ENCODE measurements at places on chromosomes 2 and 18. TPM values are rescaled to one million over a fixed set of nuclear protein-coding genes. Genes with fewer than 3 reads are reported as not detected.

GRCh38 chr2:176317199-176317598 is 48.0 kb downstream of the MTX2 start:
- ATAC-seq: no peak

Gene RBMS1
- 45.0 TPM for total RNA-seq

GRCh38 chr18:3297025-3297984 is 35.4 kb downstream of the MYL12B start:
- peak; percentile 99 for ATAC-seq

- no peak for ATAC-seq
Measured at GRCh38 chr18:70151614-70152013, 53.9 kb downstream of the RTTN start.

DNA sequence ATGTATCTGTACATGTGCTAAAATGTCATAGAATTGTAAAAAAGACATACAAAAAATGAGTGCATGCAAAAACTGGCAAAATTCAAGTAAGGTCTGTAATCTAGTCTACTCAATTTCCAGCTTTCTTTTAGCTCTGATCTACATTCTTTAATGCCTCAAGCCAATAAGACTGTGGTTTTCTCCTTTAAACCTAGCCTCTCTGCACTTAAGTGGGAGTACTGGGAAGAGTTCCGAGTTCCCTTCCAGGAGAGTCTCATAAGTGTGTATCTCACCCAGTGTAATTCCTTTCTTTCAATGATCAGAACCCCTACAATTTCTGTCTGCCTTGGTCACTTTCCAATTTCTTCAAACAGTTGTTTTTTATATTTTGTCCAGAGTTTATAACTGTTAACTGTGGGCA is 150.1 kb downstream of the PTRHD1 start:
- no peak for ATAC-seq

Gene KLHL14
- not detected for total RNA-seq

DNA sequence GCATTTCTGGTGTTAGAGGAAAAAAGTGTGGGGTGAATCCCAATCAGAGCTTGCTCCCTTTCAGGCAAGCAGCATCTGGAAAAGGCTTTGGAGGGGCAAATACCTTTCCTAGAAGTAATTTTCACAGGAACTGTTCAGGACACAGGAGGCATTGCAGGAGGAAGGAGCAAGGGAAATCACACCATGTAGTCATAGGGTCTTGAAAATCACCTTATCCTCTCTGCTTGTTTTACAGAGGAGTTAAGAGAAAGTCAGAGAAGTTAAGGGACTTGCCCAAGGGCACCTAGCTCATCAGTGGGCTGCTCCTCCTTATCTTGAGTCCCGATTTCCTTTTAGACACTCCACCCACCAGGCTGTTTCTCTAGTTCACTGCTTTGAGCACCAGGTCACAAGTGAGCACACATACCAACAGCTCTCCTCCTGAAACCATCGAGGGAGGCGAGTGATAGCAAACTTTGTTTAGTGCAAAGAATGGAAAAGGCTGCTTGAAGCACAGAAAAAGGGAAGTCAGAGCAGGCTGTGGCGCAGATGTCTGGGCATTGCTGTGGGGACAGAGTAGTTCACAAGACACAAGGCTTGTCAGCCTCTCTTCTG is 89.2 kb upstream of the CXCR4 start:
- ATAC-seq: peak; percentile 82

Gene STARD6
- total RNA-seq: 0.32 TPM

Gene CTNNA2
- not detected for total RNA-seq

GRCh38 chr2:46657042-46657504 is 177.7 kb downstream of the TMEM247 start:
- ATAC-seq: no peak

DNA sequence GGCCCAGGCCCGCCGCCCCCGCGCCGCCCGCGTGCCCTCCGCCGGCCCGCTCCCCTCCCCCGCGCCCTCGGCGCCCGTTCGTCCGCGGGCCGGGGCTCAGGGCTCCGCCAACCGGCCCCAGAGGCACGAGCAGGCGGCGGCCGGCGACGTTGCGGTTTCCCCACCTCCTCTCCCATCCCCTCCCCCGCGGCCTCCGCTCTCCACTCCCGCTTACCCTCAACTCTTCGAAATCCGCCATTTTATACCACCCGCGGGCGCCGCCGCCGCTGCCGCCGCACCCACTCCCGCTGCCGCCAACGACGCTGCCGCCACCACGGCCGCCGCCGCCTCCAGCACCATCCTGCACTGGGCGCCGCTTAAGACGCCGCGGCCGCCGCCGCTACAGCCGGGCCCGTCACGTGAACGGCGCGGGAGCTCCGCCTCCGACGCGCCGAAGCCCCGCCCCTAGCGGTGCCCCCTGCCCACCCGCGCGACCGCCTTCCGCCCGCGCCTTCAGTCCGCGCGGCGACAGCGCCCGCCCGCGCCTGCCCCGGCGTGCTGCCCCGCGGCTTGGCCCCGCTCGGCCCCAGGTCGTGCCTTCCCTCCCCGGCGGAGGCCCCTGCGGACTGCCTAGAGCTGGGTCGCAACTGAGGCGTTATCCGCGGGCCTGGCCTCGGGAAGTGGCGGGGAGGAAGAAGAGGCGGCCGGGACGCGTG is at the start of the genes KATNAL2 and PIAS2:
Gene KATNAL2, plus strand, starts transcription at position 495 of the 695 bp plus-strand sequence. CDS start 29,271 bp downstream, outside the sequence.
Gene PIAS2, minus strand, starts transcription at position 400 of the 695 bp plus-strand sequence. Its CDS starts 162 bp downstream, at position 238.
- ATAC-seq: peak; percentile 91

Gene LYG2
- total RNA-seq: not detected

DNA sequence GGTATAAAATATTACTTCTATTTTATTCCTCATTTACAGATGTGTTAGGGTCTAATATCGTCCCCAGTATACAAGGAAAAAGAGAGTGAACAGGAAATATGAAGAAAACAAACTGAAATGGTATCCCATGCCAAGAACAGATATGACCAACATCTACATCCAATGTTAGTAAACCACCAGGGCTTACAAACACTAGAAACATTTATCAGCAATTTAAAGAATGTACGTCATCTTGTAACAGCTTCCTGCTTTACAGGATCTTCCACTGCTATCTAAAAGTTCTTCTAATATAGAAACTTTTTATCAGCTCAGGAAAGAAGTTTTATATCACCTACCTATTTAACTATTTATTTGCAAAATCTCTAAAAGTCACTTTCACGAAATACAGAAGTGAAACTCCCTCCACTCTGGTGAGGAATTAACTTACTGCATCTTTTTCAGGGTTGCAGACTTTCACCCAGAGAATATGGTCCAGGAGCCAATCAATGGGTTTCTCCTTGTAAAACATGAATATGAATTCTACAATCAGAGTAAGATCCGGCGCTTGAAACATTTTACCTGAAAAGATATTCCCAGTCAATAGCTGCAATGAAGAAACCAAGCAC is 35.2 kb downstream of the UNC50 start:
- ATAC-seq: no peak

Gene NPPC
- total RNA-seq: not detected

Gene ELMOD3
- total RNA-seq: 17.5 TPM

Gene CHST9
- total RNA-seq: not detected

DNA sequence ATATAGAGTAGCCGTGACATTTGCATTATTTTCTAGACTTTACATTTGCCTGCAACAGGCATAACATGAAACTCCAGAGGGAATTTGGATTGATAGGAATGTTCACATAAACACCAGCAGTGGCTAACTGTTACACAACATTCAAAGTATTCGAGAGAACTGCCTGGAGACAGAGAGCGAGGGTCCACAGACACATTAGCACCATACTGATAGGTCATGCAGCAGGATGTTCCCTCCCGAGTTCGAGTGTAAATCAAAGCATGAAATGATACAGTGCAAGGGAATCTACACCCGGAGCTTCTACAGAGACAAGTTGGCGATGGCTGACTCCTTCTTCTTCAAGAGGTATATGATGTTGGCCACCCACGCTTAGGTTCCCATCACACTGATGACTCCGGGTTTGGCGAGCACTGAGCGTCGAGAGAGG is 89.5 kb downstream of the COL6A3 start:
- ATAC-seq: no peak

Gene DYNAP
- total RNA-seq: not detected

DNA sequence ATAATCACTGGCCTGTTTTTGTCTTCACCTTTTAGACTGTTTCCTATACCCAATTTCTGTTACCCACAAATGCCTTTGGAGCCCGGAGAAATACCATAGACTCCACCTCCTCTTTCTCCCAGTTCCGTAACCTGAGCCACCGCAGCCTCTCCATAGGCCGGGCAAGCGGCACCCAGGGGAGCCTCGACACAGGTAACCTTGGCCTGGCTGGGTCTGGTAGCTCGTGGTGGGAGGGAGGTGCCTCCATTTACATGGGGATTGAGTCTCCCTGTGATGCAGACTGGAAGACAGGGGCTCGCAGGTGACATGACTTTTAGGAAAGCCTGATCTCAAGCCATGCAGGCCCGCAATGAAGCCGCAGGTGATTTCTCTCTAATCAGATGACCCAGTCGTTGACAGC is 100.6 kb downstream of the CABLES1 start:
- ATAC-seq: no peak

- ATAC-seq: no peak
Measured at GRCh38 chr2:21254170-21254965, 130.6 kb downstream of the TDRD15 start.

DNA sequence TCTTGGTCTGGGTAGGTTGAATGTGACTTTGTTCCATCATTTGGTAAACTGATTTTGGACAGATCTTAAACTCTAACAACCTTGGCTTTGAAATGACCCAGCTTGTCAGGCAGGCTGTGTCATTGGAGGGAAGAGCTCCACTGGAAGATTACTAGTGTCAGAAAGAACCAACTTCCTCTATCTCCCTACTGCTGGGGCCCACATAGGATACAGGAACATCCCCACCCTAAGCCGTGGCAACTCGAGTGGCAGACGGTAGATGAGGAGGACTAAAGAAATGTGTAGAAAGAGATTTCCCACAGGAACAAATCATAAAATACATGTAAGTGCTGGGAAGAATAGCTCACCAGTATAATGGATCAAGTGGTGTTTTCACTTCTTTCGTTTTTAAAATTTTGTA is 4.3 kb upstream of the G6PC2 start:
- no peak for ATAC-seq

DNA sequence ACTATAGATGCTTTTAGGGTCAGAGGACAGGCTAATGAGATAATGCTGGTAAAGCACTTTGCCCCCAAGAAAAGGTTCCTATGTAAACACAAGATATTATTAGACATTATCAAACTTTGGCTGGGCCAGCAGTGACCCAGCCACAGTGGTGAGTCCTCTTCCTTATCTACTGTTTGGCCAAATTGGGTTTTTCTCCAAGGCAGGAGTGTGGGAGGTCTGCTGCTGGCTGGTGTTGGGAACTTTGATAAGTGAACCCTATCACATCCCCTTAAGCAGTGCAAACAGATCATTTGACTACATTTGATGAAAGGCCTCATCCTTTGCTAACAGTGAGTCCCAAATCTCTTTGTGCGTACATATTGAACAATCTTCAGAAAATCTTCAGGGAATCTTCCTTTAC is 16.2 kb downstream of the FZD7 start:
- no peak for ATAC-seq

Gene RFX8
- total RNA-seq: 0.48 TPM

- ATAC-seq: no peak
Measured at GRCh38 chr2:224711859-224712665, 4.1 kb downstream of the CCDC195 start.

DNA sequence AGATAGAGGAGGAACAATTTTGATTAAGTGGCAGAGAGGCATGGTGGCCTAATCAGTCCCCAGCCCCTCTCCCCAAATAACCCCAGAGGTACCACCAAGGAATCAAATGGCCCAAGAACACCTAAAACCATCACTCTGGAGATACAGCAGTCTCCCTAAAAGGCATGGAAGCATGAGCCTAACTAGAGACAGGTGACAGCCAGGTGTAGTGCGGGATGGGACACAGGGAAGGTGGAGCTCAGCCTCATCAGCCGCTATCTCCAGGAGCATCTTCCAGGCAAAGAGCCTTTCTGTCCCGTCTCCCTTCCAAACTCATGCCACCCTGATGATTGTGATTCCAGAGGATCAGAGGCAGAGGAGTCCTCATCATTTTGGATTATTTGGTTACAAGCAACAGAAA is 144.7 kb downstream of the COPS8 start:
- no peak for ATAC-seq

- no peak for ATAC-seq
Measured at GRCh38 chr2:210522399-210522798, 34.0 kb upstream of the CPS1 start.

DNA sequence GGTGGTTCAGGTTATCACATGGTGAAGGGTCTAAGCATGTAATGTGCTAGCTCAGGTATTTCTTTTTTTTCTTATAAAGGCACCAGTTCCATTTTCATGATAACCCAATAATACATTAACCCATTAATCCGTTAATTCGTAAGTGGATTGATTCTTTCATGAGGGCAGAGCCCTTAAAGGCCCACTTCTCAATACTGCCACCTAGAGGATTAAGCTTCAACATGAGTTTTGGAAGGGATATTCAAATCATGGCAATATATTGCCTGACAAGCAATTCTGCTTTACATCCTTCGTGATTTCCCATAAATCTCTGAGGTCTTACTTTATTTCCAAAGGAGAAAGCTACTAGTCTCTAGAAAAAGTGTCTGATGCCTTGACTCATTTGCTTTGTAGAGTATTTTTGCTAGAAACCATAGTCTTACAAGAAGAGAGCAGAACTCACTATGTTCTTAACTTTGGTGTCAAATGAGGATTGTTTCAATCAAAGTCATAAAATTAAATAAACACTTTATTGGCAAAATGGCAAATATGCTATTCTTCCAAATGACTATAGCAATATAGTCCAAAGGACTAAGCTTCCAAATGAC is 271.3 kb downstream of the KCNS3 start:
- ATAC-seq: no peak

DNA sequence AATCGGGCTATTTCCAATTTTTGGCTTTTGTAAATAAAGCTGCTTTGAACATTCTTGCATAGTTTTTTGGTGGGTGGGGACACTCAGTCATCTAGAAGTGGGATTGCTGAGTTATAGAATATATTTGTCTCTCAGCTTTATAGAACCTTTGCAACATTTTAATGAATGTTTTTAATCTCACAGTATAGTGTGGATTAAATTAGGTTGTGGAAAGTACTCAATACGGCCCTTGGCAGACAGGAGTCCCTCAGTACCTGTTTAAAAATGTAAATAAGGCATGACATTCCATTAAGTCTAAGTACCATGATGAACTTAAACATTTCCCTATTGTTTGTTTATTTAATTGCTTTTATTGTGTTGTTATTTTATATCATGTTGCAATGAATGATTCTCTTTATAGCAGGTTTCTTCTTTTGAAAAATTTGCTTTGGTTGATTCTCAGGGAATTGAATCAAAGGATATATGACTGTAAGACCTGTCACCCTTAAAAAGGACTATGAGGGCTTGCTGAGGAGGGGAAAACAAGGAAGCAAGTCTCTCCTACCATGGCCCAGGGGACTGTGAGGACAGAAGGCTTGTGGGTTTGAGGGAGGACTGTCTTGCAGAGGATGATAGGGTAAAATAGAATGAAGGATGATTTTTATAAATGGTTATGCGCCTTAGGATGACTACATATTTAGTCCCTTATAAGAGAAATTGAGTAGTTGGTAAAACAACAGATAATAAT is 165.1 kb downstream of the RPIA start:
- no peak for ATAC-seq

Gene RESP18
- total RNA-seq: not detected

Data from activated T-helper 17 cell treated with anti-CD3 and anti-CD28 coated beads, Interleukin-2, amount 50 U/mL, for 72 hours (primary cell).